ENCODE measurements at places on chromosomes 3 and 15.

GRCh38 chr3:40939030-40939740 is 260.1 kb upstream of the CTNNB1 start:
- DNase-seq, result no peak

- no peak for DNase-seq
These were observed 177.3 kb upstream of the ARRDC4 start for GRCh38 chr15:97783240-97783639.

GRCh38 chr3:48064292-48064829 is 48.1 kb upstream of the MAP4 start:
- no peak for DNase-seq

- DNase-seq, result no peak
These were observed 156.2 kb upstream of the IQSEC1 start for GRCh38 chr3:13229273-13229949.

DNA sequence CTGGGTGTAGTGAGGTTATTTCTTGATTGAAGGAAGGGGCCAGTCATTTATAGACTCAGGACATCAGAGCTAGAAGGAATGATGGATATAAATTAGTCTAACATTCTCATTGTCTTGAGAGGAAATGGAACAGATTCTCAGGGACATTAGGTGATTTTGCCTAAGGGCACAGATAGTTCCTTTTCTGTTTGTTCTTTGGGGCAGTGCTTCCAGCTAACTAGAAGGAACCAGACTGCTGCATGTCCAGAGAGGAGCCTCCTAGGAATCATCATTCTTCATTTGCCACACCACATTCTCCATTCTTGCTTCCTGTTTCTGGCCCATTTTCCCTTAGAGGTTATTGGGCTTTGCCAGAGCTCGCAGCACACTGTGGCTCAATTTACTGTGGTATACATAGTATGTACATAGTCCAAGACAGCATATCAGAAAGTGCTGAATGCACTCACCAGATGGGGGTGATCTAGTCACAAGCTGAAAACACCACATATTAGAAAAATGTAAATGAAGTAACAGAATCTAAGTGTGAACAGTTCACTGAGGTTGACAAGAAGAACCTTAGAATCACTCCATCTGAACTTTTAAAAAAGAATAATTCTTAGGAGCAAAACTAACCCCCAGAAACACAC is 62.7 kb upstream of the MYZAP start:
- DNase-seq, result no peak

- DNase-seq, result no peak
These were observed 17.8 kb downstream of the CDV3 start for GRCh38 chr3:133591271-133591742.

- DNase-seq, result no peak
These were observed 39.7 kb downstream of the STT3B start for GRCh38 chr3:31572236-31573004.

GRCh38 chr3:135621184-135621920 is 344.2 kb upstream of the PPP2R3A start:
- no peak for DNase-seq

DNA sequence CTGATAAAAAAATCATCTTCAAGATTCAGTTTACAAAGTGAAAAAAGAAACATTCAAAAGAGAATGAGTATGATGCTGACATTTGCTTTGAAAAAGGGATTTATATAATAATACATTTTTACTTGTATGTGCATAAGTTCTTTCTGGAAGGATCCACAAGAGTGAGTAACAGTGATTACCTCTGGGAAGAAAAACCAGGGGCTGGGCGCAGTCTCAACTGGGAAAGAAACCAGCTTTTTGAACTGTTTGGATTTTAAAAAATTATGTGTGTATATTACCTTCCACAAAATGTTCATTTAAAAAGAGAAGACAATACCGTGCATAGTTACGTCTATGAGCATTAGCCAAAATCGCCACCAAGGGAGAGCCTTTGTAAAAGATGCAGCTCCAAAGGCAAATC is 1.3 kb downstream of the CLEC3B start:
- no peak for DNase-seq

GRCh38 chr3:132034097-132034485 is 723 bp downstream of the CPNE4 start:
- no peak for DNase-seq

- no peak for DNase-seq
These were observed 76.4 kb upstream of the SCN5A start for GRCh38 chr3:38725726-38726419.

- no peak for DNase-seq
These were observed 73.4 kb upstream of the TP63 start for GRCh38 chr3:189557824-189558223.

DNA sequence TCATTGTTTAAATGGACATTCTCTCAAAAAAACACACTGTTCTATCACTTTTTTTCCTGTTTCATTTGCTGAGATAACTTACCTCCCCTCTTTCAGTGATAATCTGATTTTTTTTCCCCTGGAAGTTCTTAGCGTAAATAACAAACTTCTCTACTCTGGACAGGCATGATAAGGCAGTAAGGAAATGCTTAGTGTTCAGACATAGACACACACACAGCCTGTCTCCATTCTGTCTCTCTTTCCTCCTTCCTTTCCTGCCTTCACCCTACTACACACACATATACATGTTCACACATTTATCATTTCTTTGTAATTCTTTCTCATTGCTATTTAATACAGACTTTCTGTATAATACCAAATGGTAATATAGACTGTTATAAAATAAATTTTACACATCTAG is 470.8 kb upstream of the ROBO1 start:
- DNase-seq, result no peak

GRCh38 chr15:72284781-72285180 is 12.4 kb upstream of the PARP6 start:
- DNase-seq, result no peak

GRCh38 chr3:128463354-128463753 is 3.3 kb downstream of the DNAJB8 start:
- DNase-seq, result no peak

GRCh38 chr3:114519415-114519814 is 225.6 kb downstream of the TIGIT start:
- no peak for DNase-seq

Data from D721Med (cell line).